ENCODE measurements at places on chromosomes 2 and 18. TPM values are rescaled to one million over a fixed set of nuclear protein-coding genes. Genes with fewer than 3 reads are reported as not detected.

DNA sequence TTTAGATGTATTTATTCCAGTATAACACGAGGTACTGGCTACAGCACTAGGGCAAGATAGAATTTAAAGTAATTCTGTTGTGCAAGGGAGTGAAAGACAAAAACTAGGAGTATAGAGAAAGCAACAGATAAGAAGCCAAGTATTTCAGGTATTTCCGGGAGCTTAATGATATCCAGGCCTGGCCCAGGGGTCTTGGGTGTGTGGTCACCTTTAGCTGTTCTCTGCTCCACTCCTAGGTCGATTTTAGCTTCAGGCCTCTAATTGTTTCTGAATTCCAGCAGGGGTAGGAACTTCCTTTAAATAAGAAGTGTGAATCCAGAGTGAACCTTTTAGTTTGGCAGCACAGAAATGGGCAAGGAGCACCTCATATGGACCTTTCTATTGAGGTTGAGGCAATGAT is 342.3 kb upstream of the MYT1L start:
- DNase-seq, result no peak

- DNase-seq, result no peak
Observed at GRCh38 chr2:237980087-237980486, 13.3 kb downstream of the UBE2F start.

DNA sequence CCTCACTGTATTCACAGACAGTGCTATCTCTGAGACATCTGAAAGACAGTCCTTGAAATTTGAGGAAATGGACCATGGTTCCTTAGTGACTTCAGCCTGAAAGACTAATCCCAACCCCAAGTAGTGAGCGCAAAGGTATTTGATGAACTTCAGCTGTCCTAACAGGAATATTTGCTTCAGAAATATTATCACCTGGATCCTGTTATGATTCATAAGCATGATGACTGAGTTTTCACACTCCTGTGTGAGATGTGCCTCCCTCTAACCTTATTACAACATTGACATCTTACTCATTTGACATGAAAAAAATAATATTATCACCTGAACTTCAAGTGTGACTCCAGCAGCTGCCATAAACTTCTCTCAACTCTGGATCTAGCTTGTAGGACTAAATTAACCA is 11.6 kb upstream of the MRPL19 start:
- DNase-seq, result no peak

TSPYL6 gene
- not detected for polyA plus RNA-seq

GRCh38 chr2:46832543-46832942 is 83.1 kb downstream of the MCFD2 start:
- DNase-seq, result no peak

PROM2 gene
- 0.38 TPM for polyA plus RNA-seq

HOXD3 gene
- polyA plus RNA-seq, result 0.81 TPM

- no peak for DNase-seq
Observed at GRCh38 chr2:116988303-116988702, 826.2 kb upstream of the DDX18 start.

DNA sequence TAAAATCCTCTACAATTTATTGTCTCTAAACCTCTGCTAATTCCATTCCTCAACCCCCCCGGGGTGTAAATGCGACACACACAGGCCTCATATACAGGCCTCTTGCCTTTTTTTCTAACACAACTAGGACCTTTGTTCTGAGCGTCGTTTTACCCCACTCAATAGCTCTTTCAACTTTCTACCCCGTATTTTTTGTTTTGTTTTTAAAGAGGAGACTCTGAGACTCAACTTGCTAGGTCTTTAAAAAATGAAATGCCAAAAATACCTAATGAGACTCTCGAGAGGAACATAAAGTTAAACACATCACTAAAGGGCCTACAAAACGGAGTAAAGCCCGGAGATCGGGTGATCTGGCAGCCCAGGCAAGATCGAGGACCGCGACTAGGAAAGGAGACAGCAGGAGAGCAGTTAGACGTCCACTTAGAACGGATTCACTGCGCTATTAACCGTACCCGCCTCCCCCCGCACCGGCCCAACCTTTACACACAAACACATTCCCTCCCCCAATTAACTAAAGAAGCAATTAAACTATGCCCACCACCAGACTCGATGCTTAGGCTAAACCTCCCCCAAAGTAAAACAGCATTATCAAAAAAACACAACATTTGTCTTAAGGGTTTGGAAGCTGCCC is 1.7 kb downstream of the TRIP12 start:
- no peak for DNase-seq

DNA sequence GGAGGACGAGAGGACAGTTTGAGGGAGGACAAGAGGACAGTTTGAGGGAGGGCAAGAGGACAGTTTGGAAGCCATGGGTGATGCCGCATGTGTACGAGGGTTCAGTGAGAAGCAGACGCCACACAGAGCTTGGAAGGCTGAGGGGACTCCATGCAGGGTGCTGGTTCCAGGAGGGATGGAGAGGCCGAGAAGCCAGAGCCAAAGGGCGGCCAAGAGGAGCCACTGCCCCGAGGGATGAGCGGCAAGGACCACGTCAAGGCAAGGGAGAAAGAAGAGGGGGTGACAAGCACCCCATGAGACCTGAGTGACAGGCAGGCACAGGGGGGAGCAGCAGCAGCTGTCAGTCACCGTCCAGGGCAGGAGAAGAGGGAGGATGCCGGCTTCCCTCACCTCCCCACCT is 385.7 kb upstream of the MYT1L start:
- no peak for DNase-seq

DNA sequence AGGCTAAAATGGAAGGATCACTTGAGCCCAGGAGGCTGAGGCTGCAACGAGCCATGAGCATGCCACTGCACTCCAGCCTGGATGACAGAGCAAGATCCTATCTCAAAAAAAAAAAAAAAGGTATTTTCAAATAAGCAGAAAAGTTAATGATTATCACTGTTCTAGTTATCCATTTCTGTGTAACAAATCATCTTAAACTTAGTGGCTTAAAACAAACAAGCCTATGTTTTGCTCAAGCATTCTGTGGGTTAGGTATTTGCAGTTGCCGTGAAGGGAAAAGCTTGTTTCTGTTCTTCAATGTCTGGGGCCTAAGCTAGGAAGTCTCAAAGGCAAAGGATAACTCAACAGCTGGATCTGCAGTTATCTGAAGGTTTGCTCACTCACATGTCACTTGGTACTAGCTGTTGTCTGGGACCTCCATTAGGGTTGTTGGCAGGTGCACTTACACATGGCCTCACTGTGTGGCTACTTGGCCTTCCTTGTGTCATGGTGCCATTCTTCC is 14.1 kb downstream of the MFF start:
- DNase-seq, result no peak

FOSL2 gene
- polyA plus RNA-seq, result 30.1 TPM

MC5R gene
- not detected for polyA plus RNA-seq

HNRNPA3 gene
- 102 TPM for polyA plus RNA-seq

ERLEC1 gene
- 61.7 TPM for polyA plus RNA-seq

DNA sequence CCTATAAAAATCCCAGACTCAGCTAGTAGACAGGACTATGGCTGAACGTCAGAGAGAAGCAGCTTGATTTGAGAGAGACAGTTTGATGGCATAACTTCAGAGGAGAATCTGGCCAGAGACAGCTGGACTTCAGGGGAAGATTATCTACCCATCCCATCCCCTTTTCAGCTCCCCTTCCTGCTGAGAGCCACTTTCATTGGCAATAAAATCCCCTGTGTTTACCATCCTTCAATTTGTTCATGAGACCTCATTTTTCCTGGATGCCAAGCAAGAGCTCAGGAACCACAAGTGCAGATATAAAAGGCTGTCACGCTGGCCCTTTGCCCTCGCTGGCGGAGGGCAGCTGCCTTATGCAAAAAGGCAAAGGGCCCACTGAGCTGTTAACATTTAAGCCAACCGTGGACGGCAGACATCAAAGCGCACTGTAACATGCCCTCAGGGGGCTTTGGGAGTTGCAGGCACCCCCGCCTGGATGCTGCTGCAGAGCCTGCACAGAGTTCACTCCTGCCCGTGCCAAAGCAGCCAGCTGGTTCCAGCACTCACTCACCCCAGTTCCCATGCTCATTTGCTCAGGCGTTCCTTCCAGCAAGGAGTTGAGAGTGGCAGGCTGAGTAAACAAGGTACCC is 164.3 kb upstream of the PGAP1 start:
- peak; percentile 36 for DNase-seq

GRCh38 chr2:11616851-11617415 is 53.1 kb downstream of the NTSR2 start:
- DNase-seq, result no peak

CTLA4 gene
- not detected for polyA plus RNA-seq

DNA sequence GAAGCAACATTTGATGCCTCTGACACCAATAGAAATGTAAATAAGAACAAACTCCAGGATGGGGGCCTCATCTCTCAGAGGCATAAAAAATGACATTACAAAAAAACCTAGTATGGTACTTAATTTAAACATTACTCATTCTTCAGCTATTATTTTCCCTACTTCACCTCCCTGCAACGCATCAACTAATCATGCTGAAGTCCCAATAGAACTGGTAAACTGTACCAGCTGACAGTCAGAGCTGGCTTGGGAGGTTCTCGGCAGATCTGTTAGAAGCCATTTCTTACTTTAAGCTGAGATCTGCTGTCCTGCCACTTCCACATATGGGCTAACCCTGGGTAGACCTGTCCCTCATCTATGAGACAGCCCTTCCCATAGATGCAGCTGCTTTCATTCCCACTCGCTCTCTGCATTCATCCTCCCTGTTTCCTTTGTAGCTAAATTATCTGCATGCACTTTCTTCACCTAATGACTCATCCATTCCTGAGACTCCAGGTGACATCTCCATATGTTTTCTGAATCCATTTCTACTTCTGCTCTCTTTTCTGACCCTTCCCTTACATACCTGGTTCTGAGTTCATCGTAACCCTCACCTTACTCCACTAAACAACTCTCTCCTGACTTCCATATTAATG is 108.1 kb downstream of the AOX1 start:
- DNase-seq, result no peak

CD207 gene
- 0.33 TPM for polyA plus RNA-seq

DNA sequence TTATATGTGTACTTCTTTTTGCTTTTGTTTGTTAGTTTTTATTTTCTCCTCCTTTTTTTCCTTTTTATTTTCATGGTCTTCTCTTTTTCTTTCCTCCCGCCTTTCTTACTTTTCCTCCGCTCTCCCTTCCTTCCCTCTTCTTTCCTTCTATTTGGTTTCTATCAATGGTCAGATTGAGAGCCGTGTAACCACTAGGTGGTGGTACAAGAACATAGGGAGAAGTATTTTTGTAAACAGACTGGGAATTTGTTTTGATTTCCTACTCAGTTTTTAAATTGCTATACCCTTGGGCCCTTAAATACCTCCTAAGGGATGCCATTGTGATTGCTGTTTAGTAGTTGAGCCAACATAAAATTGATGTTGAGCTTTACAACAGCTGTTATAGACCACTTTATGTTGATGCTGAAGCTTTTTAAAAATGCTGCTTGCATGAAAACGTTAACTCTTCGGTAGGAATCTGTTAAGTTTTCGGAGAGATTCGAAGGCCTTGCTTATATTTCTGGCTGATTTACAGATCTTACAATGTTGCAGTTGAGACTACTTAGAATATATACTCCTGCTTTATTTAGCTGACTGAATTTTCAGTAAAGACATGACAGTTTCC is 124.2 kb downstream of the UBE2E3 start:
- DNase-seq, result peak; percentile 20

DNA sequence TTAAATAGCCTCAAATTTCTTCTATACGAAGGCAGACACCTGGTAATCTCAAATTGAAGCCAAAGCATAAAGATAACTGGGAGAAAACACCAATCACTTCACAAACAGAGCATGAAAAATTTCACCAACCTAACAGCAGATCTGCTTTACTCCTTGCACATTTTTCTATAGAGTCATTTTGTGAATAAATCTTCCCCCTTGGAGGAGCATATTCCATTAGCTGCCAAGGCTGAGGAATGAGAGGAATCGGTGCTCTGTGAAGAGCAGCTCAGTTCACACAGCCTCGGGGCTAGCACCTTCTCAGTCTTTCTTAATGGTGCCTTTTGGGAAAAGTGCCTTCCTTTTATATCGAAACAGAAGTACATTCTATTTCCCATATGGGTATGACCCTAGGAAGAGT is 1313.7 kb upstream of the NRXN1 start:
- DNase-seq, result no peak

DNA sequence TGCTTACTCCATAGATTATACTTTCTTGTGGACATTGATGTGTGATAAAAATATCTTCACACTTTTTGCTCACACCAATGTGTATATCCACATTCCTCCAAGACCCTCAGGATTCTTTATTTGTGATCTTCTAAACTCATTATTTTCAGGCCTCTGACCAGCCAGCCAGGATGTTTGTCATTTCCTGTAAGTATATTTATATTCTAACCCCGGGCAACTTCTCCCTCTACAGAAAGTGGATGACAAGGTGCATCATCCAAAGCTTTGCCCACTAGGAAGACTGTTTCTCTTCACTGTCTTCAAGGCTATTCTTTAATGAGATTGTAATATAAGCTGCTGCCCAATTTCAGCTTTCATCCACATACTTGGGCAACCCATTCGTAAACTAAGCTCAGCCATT is 3.6 kb upstream of the CWC22 start:
- no peak for DNase-seq

KLHL29 gene
- 4.2 TPM for polyA plus RNA-seq

TUBA4B gene
- polyA plus RNA-seq, result not detected

GREB1 gene
- 2.7 TPM for polyA plus RNA-seq

DNA sequence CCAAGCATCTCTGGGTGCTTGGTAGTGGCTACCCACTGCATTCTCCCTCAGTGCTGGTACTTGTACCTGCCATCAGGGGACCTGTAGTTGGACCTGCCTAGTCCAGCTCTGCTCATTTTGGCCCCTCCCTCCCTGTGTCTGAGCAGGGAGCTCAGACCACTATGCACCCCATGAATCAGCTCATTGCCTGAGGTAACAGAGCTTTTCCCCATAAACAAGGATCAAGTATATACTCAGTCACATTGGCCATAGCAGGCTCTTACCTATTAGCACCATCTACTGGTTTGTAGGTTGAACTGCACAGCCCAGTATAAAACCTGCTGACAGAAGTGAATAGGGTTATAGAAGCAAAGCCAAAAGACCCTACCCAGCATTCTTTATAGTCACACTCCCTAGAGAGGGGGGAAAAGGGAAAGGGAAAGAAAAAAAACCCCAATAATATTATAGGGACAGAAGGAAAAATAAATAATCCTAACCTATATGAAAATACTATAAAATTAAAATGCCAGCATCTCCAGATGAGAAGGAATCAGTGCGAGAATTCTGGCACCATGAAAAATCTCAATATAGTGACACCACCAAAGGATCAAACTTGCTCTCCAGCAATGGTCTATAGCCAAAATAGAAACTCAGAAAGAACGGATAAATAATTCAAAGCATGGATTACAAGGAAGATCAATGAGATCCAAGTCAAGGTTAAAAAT is 6.9 kb upstream of the FLACC1 start:
- peak; percentile 28 for DNase-seq
